ENCODE measurements at places on chromosomes 12 and 14.

DNA sequence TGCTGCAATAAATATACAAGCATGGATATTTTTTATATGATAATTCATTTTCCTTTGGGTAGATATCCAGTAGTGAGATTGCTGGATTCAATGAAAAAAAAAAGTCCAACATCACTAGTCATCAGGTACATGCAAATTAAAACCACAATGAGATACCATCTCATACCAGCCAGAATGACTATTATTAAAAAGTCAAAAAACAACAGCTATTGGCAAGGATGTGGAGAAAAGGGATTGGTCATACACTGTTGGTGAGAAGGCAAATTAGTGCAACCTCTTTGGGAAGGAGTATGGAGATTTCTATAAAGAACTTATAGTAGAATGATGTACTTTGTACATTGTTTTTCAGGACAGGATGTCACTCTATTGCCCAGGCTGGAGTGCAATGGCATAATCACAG, 531.2 kb upstream of the MGAT4C start:
- ATAC-seq: no peak

GRCh38 chr14:102971314-102971713, 48.9 kb downstream of the AMN start:
- no peak for ATAC-seq

DNA sequence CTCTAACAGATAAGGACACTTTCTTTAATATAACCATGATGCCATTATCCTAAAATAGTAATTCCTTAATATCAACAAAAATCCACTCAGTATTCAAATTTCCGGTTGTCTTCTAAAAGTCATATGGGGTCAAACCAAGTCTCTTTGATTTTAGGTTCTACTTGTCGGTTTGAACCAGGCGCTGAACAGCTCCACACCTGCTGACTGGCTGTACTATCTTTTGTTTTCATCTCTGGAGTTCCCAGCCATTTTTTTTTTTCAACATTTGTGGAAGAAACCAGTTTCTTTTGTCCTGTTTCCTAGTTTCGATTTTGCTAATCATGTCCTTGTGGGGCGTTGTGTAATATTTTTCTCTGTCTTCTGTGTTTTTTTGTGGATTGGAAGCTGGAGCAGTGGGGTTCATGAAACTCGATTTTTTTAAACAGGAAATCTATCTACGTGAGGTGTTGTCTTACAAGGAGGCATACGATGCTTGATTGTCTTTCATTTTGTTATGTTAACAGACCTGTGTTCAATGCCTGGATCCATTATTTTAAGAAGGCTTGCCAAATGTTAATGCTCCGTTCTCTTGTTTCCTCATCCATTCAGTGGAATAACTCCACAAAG, 50.2 kb downstream of the FZD10 start:
- ATAC-seq: no peak

GRCh38 chr14:60915781-60916180, 65.1 kb downstream of the TRMT5 start:
- ATAC-seq: no peak

Data from esophagus mucosa (tissue), 1 donor.